ENCODE measurements at places on chromosomes 4 and X.

- DNase-seq: no peak
Observed at GRCh38 chrX:149858592-149858991, 22.4 kb upstream of the MAGEA8 start.

DNA sequence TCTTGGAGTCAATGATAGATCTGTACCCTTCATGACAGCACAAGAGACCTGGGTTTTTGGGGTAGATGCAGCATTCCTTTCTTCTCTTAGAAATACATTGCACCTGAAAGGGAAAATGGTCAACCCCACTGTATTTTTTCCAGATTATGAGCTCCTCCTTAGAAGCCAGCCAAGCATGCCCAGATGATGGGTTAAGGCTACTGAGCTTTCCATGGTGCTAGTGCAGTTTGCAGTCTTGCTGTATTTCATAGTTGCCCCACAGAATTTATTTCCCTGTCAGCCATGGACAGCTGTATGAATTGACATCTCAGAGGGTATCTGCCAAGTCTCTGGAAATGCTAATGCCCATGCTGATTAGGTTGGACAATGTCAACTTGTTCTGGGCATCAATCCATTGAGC is 73.7 kb upstream of the H2AZ1 start:
- DNase-seq: no peak

DNA sequence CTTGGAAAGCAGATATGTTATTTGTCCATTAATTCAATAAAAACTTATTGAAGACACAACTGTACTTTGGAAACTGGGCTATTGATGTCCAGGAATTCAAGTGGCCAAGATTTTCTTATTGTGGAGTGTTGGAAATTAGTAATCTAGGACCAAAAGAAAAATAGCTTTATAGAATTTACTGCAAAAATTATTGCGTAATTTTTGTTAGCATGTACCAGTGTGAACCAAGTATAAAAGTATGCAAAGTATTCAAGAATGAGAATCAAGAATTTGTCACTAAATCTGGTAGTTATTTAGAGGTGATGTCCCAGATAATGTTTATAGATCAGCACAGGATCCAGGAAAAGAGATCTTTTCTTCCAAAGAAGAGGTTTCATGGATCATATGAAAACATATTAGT is 468.9 kb upstream of the CTSO start:
- no peak for DNase-seq

GRCh38 chrX:12137951-12138360 is 317 bp upstream of the FRMPD4 start:
- no peak for DNase-seq

DNA sequence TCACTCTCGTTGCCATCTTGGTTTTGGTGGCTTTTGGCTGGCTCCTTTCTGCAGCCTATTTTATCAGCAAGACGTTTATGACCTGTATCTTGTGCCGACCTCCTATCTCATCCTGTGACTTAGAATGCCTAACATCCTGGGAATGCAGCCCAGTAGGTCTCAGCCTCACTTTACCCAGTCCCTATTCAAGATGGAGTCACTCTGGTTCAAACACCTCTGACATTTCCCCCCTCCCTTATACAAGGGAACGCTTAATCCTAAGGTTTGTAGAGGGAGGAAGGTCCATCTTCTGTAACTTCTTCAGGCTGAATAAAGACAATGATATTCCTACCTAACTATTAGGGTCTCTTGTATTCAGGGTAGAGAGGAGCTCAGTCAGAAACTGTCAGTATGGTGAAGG is 79.3 kb upstream of the SPANXB1 start:
- DNase-seq: no peak

GRCh38 chr4:8769645-8770517 is 101.8 kb downstream of the HMX1 start:
- no peak for DNase-seq

DNA sequence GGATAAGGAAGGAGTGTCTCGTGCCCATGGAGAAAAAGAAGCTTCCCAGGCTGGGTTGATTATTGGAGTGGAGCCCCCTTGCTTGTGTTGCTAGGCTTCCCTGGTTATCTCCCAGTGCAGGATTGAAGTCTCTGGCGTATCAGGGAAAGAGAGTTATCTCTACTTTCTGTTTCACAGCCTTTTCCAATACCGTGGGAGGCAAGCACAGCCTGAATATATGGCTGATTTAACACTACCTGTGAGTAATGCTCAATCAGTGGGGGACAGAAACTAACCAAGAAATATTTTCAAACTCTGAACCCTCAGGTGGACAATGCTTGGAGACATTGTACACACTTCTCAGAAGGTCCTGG is 65.2 kb downstream of the SERPINA7 start:
- DNase-seq: no peak

- no peak for DNase-seq
Observed at GRCh38 chrX:15906041-15906943, 51.7 kb upstream of the AP1S2 start.

DNA sequence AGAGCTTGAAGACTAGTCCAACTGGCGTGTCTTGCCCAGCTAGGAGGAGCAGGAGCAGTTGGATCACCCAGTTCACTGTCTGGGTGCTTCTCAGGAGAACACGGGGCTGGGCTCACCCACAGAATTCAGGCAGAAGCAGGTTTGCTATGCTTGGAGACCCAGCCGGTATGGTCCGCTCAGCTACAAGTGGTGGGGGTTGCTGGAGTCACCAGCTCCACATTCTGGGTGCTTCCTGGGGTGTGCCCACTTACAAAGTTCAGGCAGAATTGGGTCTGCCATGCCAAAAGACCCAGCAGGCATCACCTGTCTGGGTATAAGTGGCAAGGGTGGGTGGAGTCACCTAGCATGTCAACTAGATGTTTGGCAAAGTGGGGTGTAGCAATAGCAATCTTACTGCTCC is 1061.8 kb downstream of the PCDH19 start:
- no peak for DNase-seq

DNA sequence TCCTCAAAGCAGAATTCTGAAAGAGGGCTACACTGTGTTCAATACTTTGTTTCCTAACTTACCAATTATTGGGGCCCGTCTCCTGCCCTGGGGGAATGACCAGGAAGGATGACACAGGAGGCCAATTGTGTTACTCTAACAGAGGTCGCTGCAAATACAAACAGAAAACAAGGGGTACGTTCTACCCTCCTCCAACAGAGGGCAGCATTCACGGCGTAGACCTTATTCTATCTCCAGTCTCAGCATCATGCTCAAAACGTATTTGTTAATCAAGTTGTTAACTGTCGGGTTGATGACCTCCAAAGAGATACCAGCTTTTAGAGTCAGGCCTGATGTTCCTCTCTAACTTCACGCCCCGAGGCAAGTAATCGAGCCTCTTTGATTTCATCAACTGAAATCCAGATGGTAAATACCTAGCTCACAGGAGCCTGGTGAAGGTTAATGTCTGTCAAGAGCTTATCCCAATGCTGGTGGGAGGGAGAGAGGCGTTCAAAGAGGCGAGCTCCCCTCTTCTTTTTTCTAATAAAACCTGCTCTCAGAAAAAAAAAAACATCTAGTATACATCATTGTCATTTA is 181.0 kb upstream of the KCNIP4 start:
- DNase-seq: no peak

GRCh38 chrX:147550217-147550616 is 361.5 kb upstream of the FMR1 start:
- DNase-seq: no peak

DNA sequence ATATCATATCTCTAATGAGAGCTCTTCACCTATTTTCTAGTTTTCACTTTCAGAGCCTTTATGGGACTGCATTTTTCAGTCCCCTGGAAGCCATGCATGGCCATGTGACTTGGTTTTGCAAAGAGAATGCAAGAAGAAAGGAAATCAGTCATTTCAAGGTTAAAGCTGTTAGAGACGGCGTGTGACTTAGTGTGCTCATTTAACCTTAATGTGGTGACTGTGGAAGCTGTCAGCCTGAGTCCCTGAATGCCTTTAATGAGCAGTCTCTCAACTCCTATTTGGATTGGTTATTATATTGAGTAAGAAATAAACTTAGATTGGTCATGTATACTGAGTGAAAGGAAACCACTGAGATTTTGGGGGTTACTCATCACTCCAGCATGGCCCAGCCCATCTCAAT is 212.7 kb downstream of the KCNIP4 start:
- DNase-seq: no peak

- DNase-seq: no peak
Observed at GRCh38 chrX:12898073-12898472, 8.3 kb upstream of the TLR8 start.

DNA sequence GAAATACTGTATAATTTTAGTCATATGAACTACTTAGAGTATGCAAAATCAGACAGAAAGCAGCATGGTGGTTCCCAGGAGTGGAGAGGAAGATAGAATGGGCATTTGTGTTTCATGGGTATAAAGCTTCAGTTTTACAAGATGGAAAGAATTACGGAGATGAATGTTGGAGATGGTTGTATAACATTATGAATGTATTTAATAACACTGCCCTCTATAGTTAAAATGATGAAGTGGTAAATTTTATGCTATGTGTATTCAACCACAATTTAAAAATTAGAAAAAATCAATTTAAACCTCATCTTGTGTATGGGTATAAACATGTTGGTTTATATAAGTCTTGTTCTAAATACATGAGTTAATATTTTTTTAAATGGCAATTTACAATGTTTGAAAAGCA is 521.1 kb downstream of the FSTL5 start:
- no peak for DNase-seq

DNA sequence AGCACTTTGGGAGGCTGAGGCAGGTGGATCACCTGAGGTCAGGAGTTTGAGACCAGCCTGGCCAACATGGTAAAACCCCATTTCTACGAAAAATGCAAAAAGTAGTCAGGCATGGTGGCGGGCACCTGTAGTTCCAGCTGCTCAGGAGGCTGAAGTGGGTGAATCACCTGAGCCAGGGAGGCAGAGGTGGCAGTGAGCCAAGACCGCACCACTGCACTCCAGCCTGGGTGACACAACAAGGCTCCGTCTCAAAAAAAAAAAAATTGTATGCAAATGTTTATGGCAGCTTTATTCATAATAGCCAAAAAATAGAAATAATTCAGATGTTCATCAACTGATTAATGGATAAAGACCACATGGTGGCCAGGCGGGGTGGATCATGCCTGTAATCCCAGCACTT is 9.8 kb upstream of the NOCT start:
- DNase-seq: no peak

- no peak for DNase-seq
Observed at GRCh38 chrX:49184294-49185281, 1.6 kb downstream of the PRICKLE3 start.

GRCh38 chr4:126611900-126612299 is 1020.9 kb upstream of the INTU start:
- DNase-seq: no peak

- DNase-seq: no peak
Observed at GRCh38 chrX:1581132-1581531, 10.3 kb upstream of the AKAP17A start.

- no peak for DNase-seq
Observed at GRCh38 chr4:55706541-55706940, 70.4 kb upstream of the NMU start.

DNA sequence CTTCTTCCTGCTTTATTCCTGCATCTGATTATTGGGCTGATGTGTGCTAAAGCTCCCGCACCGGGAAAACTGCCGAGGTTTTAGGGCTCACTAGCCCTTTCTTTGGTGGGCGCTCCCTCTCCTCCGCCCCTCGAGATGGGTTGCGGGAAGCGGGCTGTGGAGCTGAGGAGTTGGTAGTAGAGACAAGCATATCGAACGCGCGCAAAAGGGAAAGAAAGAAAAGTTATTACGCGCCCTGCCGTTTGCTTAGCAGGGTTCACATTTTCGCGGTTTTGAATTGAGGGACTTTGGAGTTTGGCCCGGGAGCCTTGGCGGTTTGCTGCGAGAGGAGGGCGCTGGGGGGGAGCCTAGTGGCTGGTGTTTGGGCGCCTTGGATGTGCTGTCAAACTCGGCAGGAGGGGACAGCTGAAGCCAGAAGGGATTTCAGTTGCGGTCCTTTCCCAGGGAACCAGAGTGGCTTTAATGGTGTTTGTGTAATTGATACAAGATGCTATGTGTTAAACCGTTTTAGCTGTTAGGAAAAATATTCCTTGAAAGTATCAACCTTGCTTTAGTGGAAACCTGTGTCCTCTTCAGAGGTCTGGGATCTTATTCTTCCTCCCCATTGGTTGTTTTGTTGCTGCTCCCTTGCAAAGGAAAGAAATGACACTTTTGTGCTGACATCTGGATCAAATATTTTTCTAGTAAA is 1.1 kb downstream of the GAB1 start:
- DNase-seq: no peak

DNA sequence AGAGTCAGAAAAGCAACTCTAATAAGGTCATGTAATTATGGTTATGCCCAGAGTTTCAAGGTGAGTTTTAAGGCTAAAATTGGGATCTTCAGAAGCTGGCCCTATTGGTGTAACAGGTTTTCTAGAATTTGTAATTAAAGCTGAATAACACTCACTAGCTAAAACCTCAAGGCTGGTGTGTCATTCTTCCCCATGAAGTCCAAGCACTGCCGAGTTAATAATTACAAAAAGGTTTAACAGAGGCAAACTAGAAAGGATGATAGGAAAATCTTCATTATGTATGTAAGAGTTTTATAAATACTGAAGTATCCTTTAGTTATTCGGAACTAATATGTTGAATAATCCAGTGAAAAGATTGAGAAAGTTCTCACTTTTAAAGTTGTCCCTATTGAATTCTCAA is 34.3 kb downstream of the MXRA5 start:
- DNase-seq: no peak

DNA sequence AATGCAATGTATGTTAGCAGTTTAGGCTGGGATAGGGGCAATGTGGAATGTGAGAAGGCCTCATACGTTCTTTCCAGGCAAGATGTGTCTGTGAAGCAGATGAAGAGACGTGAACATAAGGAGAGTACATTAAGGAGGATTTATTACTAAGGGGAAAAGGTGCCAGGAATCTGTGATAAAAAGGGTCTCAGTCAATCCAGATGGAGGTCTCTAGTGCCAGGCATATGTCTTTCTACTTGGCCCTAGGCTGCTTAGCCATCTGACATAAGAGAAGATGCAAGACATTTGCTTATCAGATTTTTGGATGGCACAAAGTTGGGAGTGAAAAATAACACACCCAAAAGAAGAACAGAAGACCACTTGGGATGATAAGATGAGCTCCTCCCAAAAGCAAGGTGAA is 93.0 kb upstream of the PRKG2 start:
- no peak for DNase-seq

Data from cortex of kidney (tissue), 1 donor.